Glutamatergic neuron (in vitro differentiated cells): ENCODE measurements at places on chromosomes 5 and 9. TPM values are rescaled to one million over a fixed set of nuclear protein-coding genes. Genes with fewer than 3 reads are reported as not detected.

IFNA21 gene
- total RNA-seq = not detected

GRXCR2 gene
- total RNA-seq = not detected

- no peak overlapping the region for H3K4me3 ChIP-seq
- peaks cover 13% of the 10 kb centered on the region for H3K4me1 ChIP-seq
- no peak overlapping the region for H3K27ac ChIP-seq
- no peaks in the 10 kb centered on the region for H3K36me3 ChIP-seq
Observed at GRCh38 chr9:92151691-92152393, 36.6 kb upstream of the SPTLC1 start.

DNA sequence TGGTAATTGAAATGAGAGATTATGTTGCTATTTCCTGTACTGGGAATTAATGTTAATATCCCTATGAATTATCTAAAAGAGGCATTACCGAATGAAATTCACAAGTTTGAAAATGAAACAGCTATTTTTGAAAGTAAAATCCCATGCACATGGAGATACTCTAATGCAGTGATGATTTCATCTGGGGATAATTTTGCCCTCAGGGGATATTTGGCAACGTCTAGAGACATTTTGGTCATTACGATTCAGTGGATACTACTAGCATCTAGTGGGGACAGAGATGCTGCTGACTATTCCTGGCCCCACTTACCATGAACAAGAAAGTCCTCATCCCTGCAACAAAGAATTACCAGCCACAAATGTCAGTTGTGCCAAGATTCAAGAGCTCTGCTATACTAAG, 500.9 kb downstream of the EFNA5 start:
- peaks cover 30% of the 10 kb centered on the region for H3K36me3 ChIP-seq
- H3K4me3 ChIP-seq = no peak overlapping the region
- H3K4me1 ChIP-seq = peaks cover 2% of the 10 kb centered on the region
- H3K27ac ChIP-seq = no peak overlapping the region

DNA sequence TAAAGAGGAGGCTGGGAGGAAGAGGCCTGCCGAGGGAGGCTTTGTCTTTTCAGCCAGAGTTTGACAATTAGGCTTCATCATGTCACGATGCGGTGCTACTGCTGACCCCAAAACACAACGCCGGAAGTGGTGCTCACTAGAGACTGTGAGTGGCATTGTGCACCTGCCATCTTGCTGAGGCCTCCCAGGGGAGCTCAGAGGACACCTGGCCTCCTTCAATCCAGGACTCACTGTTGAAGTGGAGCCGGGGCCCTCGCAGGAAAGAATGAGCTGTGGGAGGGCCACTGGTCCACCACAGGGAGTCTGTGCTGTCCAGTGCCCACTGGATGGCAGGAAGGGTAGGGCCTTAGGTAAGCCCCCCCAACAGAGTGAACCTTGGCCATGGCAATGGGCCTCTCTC, 12.7 kb upstream of the SLC25A48 start:
- no peak overlapping the region for H3K4me3 ChIP-seq
- no peaks in the 10 kb centered on the region for H3K4me1 ChIP-seq
- peaks cover 3% of the 10 kb centered on the region for H3K27me3 ChIP-seq

DNA sequence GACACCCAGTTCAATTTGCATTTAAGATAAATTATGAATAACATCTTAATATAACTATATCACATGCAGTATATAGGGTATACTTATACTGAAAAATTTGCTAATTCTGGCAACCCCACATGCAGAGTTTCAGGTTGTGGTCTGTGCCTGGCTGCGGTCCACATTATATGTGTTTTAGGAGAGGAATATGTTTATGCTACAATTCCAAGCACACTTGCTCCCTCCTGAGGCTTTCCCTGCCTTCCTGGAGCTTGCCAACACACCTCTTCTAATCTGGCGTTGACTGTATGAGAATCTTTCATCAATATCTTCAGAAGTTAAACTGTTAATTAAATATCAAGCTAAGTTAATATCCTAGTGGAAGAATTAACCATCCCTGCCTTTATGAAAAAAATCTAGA, 45.2 kb downstream of the SEMA5A start:
- no peak for DNase-seq
- no peaks in the 10 kb centered on the region for H3K36me3 ChIP-seq
- H3K27ac ChIP-seq = no peak overlapping the region
- no peaks in the 10 kb centered on the region for H3K27me3 ChIP-seq

DNA sequence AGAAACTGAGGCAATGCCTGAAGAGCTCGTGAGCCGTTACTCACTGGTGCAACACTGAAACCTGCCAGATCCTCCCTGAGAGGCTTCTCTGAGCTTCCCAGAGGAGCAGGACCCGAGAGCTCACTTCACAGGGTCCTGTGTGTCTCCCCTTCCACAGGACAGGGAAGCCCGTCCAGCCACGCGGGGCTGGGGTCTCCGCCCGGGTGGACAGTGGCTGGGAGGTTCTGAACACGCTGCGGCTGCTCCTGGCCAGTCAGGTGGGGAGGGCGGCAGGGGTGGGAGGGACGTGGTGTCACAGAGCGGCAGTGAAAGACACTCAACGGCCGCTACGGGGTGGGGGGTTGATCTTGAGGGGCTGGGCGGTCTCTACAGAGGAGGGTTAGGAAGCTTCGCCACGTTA, 290 bp upstream of the ZDHHC11 start:
- no peak overlapping the region for H3K27ac ChIP-seq
- no peaks in the 10 kb centered on the region for H3K4me1 ChIP-seq
- peak; percentile 10 for DNase-seq
- peaks cover 5% of the 10 kb centered on the region for H3K36me3 ChIP-seq
